ENCODE measurements at places on chromosomes 2 and 18. TPM values are rescaled to one million over a fixed set of nuclear protein-coding genes. Genes with fewer than 3 reads are reported as not detected.

DNA sequence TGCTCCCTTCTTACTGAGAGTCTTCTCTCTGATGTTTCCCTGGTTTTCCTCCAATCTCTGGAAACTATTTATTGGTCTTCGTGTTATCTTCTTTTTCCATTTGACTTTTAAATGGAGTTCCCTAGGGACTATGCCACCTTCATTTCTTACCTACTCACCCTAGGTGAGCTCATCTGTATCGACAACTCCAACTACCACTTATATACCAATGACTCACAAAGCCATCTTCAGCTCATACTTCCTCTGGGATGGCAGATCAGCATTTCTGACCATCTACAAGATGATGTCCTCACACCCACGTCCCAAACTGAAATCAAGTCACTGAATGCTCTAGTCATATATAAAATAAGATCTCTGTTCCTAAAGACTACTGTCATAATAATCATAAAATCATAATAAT lies 40.6 kb downstream of the CFAP210 start:
- DNase-seq, result no peak

DNA sequence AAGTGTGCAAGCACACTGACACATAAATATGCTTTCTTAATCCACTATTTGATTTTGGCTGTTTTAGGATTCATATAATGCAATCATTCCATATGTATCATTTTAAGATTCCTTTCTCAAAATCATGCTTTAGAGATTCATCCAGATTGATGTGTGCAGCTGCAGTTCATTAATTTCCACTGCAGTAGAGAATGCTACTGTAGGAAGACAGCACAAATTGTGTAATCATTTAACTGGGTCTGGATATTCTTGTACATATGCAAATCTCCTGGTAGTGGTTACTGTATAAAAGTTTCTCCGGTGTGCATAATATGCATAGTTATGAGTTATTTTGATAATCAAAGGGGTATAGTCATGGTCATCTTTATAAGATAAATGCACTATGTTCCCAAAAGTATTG lies 502.5 kb upstream of the ACVR2A start:
- no peak for DNase-seq

- peak; percentile 73 for DNase-seq
Measured at GRCh38 chr2:144078106-144078505, 441.8 kb downstream of the ZEB2 start.

DNA sequence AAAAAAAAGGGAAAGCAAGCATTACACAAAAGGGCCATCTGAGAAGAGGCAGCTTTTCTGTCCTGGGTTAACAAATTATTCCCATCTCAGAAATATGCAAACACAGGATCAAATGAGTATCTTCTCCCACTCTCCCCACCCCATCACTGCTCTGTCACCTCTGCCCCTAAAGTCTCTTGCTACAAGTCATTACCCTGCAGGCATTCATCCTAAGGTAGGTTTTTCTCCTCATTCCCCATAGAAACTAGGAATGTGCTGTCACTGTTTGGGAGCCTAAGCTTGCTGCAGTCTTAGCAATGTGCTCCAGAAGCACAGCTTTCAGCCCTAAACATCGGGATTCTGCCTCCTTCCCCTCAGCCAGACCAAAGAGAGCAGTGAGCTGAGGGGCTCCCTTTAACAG lies 3.6 kb downstream of the LRRTM1 start:
- DNase-seq, result no peak

DNA sequence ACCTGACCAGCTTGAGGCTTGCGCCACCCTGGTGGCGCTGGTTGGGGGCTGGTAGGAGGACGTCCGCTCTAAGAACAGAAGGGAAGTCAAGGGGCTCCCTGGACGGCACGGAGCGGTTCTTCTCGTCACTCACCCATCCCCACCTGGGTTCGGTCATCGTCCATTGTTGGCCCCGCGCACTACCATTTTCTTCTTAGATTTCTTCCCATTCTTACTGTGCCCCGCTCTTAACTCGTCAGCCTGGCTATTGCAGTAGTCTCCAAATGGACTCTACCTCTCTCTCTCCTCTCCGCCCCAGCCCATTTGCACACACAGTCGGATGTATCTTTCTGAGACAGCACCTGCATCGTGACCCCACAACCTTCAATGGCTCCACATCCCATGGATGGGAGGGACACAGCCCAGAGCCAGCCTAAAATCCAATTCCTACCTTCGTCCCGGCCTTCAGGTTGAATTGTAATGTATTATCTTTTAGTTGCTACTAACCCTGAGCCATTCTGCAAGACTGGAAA lies 814 bp upstream of the RAB1A start:
- DNase-seq, result peak; percentile 63

DNA sequence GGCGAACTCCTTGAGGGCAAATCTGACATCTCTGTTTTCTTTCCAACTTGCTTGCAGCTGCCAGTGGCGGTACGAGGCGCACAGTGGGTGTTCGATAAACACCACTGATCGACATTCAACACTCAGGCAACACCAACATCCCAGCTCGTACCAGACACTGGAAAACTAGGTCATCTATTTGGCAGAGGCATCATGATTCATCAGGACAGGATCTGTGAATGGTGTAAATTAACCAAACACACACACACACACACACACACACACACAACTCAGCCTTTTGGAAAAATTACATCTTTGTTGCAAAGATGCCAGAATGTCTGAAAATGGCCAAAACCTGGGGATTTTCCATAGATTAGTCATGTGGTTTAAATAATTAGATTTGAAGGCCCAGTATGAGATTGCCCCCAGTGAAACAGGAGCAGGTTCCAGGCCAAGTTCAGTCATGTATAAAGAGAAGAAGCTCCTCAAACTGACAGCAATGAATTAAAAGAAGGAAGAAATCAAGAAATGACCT lies 150.5 kb upstream of the NCKAP5 start:
- DNase-seq, result peak; percentile 88

DNA sequence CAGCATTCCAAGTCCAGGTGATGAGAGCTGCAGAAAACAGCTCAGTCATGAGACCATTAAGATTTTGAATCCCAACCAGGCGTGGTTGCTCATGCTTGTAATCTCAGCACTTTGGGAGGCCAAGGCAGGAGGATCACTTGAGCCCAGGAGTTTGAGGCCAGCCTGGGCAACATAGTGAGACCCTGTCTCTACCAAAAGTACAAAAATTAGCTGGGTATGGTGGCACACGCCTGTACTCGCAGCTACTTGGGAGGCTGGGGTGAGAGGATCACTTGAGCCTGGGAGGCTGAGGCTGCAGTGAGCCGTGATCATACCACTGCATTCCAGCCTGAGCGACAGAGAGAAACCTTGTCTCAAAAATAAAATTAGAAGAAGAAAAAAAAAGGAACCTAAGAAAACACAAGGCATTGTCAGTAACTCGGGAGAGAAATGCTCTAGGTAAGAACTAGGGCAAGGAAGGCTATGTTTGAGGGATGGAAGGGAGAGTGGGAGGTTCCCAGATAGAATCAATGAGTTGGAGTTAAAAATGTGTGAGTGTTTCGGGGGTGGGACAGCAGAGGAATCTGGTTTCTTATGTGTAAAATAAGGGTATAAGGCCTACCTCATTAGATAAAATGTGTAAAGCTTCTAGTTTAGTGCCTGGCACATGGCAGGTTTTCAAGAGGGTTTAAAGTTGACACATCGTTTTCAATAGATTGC lies 23.3 kb upstream of the MTA3 start:
- no peak for DNase-seq

DNA sequence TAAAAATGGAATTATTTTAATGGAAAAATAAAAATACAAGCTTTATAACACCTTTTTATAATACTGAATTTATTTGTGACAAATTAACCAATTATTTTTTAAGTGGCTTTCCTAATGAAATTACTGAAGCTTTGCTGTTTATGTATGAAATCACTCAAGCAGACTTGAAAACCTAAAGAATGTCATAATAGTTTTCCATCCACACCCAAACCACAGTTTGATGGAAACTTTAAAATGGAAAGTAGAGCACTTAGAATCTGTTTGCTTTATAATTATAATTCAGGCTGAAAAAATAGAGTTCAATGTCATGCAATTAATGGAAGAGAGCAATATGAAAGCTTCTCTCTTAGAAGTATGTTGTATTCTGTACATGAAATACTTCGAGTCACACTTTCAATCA lies 31.6 kb upstream of the WDR75 start:
- peak; percentile 25 for DNase-seq

DNA sequence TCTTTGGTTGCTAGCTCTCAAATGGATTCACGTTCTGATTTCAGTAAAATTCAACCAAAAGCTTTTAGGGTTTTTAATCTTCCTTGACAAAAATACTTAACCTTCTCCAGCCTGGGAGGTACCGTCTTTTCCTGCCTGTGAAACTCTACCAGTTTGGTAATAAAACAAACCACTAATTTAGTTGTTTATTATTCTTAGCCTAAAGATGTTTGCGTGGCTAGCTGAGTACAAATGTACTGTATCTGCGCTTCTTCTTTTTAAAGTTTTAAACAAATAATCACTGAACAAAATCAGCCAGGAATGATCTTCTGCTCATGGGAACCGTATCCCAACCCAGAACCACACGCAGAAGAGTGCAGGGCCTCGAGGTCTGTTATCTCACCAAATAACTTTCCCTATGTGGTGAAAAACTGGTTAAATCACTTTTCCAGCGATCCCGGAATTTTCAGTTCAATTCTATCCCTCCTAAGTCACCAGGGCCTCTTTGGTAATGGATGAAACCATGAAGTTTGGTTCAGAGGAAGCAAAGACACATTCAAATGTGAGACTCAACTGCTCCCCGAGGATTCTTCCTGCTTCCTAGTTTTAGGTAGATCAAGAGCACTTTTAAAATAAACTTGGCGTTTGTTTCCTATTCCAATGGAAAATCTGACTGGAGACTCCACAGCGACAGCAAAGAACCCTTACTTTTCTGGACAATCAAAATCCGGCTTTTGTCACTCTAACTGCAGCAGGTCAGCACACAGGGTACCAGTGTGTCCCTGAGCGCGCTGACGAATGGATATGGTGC lies 36.1 kb downstream of the BCL2 start:
- no peak for DNase-seq

GRCh38 chr2:196208915-196209314 lies 37.5 kb upstream of the STK17B start:
- no peak for DNase-seq

DNA sequence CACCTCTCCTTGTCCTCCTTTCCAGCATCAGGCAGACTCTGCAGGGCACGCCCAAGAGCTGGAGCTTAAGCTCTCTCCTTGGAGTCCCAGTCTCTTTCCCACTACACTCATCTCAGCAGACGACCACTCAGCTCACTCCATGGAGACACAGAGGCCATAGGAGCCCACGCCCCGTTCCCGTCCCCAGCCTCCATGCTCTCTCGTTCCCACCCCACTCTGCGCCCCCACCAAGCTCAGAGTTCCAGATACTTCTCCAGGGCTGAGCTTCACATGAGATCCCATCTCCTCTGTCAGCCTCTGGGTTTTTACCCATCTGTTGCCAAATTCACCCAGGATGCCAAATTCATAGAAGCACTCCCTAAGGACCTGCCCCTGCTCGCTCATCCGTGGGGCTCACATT lies 87.3 kb downstream of the MALT1 start:
- no peak for DNase-seq

GRCh38 chr2:134839649-134840048 lies 1.2 kb downstream of the ACMSD start:
- no peak for DNase-seq

GRCh38 chr2:218089259-218089658 lies 20.2 kb downstream of the RUFY4 start:
- DNase-seq, result no peak

GRCh38 chr2:175151791-175152190 lies 16.2 kb downstream of the ATF2 start:
- no peak for DNase-seq

DNA sequence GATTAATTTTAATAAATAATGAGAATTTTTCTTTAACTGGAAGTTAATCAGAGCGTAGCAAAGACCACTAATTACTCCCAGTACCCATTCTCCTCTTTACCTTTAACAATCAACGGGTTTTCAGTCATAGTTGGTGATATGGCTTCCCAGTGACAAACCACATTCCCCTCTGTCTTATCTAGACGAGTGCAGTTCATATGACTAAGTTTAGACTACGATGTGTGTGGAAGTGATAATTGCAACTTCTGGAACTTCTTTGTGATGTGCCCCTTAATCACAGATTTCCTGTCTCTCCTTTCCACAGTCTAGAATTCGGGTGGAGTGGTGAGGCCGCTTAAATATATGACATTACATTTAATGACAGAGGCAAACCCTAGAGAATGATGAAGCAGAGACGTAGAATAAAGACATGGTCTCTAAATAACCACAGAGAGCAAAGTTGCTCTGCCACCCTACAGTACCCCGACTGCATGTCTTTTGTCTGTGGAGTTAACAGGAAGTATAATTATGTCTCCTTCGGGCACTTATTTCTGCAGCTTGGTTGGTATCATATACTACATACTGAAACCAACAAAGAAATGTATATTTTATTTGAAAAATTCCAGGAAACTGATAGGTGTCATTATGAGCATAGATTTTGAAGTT lies 693.3 kb upstream of the CDH7 start:
- DNase-seq, result no peak

- no peak for DNase-seq
Measured at GRCh38 chr2:31666878-31667277, 86.1 kb upstream of the SRD5A2 start.

DNA sequence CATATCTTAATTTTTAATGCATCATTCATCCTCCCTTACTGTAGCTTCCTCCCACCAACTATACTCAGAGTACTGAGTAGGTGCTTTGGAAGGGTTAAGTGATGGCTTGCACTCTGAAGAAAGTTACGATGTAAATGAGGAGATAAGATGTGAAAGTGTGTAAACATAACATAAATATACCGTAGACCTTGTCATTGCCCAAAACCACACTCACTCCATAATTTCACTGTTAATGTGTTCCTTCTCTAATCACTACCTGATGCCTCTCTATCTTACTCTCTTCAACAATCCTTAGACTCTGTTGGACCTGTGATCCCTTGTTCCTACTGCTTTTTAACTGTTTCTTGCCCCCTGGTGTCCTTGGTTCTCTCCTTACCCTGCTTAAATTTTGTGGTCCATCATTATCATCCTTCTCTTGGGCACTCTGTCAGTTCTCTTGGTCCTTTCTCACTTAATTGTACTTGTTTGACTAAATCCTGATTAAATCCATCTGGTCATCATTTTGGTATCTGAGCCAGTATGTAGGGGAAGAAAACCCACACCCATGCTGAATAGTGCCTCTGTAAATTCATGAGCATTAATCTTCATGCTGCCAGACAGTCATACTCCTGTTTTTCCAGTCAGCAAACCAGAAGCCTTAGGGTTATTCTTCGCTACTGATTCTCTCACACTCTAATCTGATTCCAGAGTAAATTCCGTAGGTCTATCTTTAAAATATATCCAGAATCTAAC lies 45.0 kb downstream of the PMS1 start:
- DNase-seq, result peak; percentile 62

GRCh38 chr18:75341267-75341666 lies 86.2 kb downstream of the SMIM21 start:
- peak; percentile 13 for DNase-seq

CD226 gene
- 0.99 TPM for total RNA-seq

IKZF2 gene
- total RNA-seq, result 11.3 TPM

SERPINB13 gene
- not detected for total RNA-seq

PPP4R3B gene
- total RNA-seq, result 74.9 TPM

SDC1 gene
- total RNA-seq, result 4.6 TPM

IL1RL2 gene
- 1.7 TPM for total RNA-seq

CCDC74A gene
- 15.1 TPM for total RNA-seq

COL5A2 gene
- 671 TPM for total RNA-seq

DLGAP1 gene
- total RNA-seq, result 1.4 TPM

AFF3 gene
- total RNA-seq, result not detected

PFN4 gene
- 1.7 TPM for total RNA-seq

DSEL gene
- 108 TPM for total RNA-seq

FEV gene
- total RNA-seq, result not detected

MOGAT1 gene
- not detected for total RNA-seq

ATP6V1C2 gene
- not detected for total RNA-seq

HNMT gene
- 32.2 TPM for total RNA-seq

HOXD8 gene
- 0.45 TPM for total RNA-seq

MEX3C gene
- 44.2 TPM for total RNA-seq

PIEZO2 gene
- 1.6 TPM for total RNA-seq

Data from fibroblast of the aortic adventitia (primary cell).